ENCODE measurements at places on chromosomes 5 and 9.

GRCh38 chr5:135867599-135867998, 28.0 kb downstream of the IL9 start:
- no peak for DNase-seq

DNA sequence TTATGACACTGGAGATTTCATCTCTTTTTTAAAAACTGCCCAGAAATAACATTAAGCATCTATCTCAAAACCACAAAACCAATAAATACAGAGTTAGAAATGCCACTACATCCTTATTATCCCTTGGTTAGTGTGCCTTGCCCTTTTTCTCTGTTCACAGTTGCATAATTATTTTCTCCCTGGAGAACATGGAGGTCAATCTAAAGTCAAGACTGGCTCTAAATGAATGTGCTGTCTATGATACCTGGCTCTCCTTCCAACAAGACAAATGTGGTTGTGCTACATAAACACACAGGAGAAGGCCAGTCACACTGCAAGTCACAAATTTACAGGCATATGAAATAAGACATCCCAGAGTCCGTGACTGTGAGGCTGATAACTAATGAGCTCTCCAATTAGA, 2.8 kb downstream of the FBN2 start:
- DNase-seq = no peak

DNA sequence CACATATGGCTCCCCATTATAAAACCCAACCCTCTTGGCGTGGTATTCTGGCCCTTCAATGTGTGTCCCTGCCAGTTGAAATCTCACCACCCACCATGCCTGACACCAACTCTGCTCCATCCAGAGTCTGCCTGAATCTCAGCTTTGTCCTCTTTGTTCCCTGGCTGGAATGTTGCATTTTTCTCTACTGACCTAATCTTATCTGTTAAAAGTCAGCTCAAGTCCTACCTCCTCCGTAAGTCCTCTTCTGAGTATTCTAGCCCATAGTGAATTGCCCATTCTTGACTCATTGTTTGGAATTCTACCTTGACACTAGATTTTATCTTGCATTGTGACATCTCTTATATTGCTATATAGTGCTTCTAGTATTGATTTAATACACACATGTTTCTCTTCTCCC, 207.1 kb upstream of the VLDLR start:
- no peak for DNase-seq

- no peak for DNase-seq
These were observed 151.6 kb upstream of the PHYKPL start for GRCh38 chr5:178383919-178384815.

GRCh38 chr5:137758121-137758520, 4.0 kb upstream of the HNRNPA0 start:
- no peak for DNase-seq

DNA sequence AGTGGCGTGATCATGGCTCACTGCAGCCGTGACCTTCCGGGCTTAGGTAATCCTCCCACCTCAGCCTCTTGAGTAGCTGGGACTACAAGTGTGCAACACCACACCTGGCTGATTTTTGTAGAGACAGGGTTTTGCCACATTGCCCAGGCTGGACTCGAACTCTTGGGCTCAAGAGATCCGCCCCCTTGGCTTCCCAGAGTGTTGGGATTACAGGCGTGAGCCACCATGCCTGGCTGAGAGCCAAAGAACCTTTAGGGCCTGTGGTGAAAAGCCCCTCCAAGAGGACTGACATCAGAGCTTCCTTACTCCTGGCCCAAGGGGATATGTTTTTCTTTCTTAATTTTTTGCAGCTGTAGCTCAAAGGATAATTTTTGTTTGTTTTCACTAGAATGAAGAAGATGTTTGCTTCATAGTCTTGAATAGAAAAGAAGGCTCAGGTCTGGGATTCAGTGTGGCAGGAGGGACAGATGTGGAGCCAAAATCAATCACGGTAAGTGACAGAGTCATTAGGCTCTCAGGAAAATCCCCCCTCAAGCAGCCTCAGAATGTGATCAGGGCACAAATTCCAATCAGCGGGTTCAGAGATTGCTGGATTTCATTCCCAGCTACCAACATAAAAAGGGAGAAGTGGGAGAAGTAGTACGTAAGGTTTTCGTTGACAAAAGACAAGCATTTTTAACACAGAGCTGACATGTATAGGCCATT, 77.1 kb downstream of the GOLPH3 start:
- DNase-seq = no peak

DNA sequence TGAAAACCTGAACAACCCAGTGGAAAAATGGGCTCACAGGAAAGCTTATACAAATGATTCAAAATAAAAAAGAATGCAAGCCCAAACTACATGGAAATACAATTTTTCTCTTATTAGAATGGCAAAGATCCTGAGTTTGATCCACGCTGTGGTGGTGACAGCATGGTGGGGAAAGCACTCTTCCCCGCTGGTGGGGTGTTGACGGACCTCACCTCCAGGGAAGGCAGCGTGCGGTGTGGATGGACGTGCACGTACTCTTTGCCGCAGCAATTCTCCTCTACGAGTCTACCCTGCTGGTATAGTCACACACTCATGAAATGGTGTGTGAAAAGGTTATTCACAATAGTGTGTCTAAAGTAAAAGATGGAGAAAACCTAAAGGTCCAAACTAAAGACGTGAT, 5.9 kb upstream of the ZFP62 start:
- DNase-seq = no peak

GRCh38 chr5:57693488-57694305, 211.1 kb upstream of the ACTBL2 start:
- no peak for DNase-seq

- no peak for DNase-seq
These were observed 183.7 kb downstream of the RGS3 start for GRCh38 chr9:113646946-113647914.

- DNase-seq = no peak
These were observed 22.3 kb upstream of the OLFM1 start for GRCh38 chr9:135065151-135065550.

GRCh38 chr9:108382310-108382709, 473.5 kb downstream of the ACTL7B start:
- DNase-seq = no peak

GRCh38 chr9:133460405-133461175, 812 bp downstream of the CACFD1 start:
- DNase-seq = no peak

DNA sequence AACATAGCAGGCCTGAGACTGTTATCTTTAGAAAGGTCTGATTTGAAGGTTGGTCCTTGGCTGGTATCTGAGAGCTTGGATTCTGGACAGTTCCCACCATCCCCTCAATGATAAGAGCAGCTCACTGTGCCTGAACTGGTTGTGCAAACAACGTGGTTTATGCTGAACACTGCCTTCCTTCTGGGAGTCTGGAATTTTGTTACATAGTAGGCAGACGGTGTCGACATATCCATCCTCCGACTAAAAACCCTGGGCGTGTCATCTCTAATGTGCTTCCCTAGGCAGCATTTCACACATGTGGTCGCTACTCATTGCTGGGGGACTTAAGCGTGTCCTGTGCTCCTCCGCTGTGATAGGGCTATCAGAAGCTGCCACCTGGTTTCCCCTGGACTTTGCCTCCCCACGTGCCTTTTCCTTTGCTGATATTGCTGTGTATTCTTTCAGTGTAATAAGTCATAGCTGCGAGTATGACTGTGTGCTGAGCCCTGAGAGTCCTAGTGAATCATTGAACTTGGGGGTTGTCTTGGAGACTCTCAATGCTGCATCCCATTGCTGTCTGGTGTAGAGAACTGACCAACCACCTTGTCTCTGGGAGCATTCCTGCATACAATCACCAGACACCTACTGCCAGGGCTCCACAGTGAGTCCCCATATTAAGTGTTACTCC, 119.1 kb upstream of the TBC1D2 start:
- no peak for DNase-seq

GRCh38 chr5:90472783-90473395, 1.7 kb downstream of the MBLAC2 start:
- no peak for DNase-seq
